ENCODE measurements at places on chromosomes 4 and X.

DNA sequence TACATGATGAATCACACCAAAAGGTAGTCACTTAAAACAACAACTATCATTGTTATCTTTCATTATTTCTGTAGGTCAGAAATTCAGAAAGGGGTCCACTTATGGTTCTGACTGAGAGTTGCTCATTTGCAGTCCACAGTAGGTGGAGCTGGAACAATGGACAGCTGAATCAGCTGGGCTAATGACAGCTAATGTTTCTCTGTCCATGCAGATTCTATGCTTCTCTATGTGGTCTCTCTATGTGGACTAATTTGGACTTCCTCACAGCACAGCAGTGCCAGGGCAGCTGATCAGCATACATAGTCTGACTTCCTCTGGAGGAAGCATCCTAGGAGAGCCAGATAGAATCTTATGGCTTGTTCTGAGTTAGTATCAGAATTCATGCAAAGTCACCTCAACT is 131.7 kb upstream of the INTU start:
- DNase-seq, result no peak

- DNase-seq, result no peak
Observed at GRCh38 chrX:50971395-50971794, 60.9 kb downstream of the BMP15 start.

GRCh38 chr4:20318001-20318908 is 66.5 kb downstream of the SLIT2 start:
- no peak for DNase-seq

- DNase-seq, result no peak
Observed at GRCh38 chr4:79048878-79049277, 109.6 kb upstream of the PAQR3 start.

DNA sequence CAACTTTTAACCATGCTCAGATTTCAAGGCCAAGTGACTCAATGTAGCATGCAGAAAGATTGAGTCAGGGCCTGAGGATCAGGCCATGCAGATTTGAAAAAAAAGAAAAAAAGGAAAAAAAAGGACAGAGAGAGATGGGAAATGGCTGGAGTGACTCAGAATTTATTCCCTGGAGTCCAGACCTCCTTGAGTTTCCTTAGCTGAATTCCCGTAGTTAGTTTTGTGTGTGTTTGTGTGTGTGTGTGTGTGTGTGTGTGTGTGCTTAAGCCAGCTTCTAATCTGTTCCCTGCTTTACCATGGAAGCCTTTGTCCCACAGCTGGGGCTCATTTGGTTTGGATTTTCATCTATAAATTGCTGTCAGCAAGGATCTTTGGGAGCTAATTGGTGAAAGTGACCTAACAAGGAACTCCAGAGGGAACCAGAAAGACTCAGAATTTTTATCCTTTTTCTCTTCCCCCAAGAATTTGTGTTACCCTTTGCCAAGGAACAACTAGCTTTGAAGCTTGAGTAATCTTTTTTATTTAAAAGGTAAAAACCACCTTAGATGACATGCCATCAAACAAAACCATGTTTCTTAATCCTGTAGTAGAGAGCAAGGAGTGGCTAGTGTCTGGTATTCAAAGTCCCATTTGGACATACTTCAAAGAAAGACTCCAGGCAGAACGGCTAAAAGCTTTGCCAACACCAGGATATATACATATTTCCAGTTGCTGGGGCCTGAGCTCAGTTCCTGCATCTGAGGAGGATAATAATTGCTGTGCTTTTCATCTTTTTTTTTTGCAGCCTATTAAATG is 109.0 kb upstream of the DDIT4L start:
- DNase-seq, result no peak

DNA sequence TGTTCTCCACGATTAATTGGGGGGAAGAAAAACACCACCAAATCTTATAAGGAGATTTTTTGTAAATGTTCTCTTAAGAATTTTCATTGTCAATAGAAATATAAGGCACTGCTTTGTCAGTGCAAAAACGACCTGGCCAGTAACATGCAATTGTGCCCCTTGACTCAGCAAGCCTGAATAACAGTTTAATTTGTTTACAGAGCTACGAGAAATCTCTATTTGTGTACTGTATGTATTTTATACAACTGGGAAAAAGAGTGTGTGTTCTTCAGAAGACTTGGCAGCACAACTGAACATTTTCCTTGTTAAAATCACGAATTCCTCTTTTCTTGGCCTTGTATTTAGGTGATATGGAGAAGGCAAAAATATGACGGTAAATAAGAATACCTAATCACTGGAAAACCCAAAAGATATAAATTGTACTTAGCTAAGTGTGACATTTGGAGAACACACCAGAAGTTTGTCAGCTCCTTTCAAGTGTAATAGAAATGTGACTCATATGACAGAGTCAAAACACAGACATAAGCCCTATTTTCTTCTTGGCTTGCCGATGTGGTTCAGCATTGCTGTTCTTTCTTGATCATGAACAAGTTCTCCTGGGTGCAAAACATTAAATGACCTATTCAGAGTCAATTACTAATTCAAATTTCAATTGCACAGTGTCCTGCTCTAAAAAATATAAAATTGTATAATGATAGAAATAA is 945.0 kb upstream of the INTU start:
- no peak for DNase-seq
